Stimulated activated CD8-positive, alpha-beta memory T cell treated with anti-CD3 and anti-CD28 coated beads, Interleukin-7, amount 100 ng/mL, for 1 hour (primary cell): ENCODE measurements at places on chromosomes 11 and 22.

GRCh38 chr11:120877746-120878365 lies 146.0 kb upstream of the TBCEL start:
- no peak for DNase-seq

GRCh38 chr11:63933459-63933858 lies 5.3 kb upstream of the NAA40 start:
- no peak for DNase-seq

GRCh38 chr22:22857607-22858558 lies 29.7 kb upstream of the IGLL5 start:
- DNase-seq = no peak

DNA sequence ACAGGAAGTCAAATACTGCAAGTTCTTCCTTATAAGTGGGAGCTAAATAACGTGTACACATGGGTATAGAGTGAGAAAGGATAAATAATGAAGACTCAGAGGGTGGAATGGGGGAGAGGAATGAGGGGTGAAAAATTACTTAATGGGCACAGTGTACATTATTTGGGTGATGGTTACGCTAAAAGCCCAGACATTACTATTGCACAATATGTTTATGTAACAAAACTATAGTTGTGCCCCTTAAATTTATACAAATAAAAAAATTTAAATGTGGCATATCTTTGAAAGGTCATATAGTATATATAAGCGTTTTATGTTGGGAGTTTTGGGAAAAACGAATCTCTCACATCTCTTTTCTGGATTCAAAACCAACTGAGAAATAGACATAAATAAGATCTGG lies 96.1 kb downstream of the KIF18A start:
- DNase-seq = no peak

DNA sequence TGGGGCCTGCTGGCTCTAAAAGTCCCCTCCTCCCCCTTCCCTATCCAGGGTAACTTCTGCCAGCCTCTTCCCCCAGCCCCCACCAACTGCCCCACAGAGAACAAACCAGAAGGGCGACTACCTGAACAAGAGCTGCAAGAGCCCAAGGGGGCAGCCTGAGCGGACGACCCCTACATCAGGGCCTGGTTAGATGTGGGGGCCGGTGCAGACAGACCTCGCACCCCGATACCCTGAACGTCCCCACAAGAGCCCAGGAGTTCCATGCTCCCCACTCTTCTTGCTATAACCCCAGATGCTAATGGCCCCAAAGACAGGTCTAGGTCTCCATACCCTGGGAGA lies 20.7 kb downstream of the SUN2 start:
- DNase-seq = no peak

- DNase-seq = no peak
Observed at GRCh38 chr22:50708474-50708873, 29.5 kb upstream of the ACR start.

- DNase-seq = no peak
Observed at GRCh38 chr22:20436307-20436767, 1.3 kb downstream of the SCARF2 start.

DNA sequence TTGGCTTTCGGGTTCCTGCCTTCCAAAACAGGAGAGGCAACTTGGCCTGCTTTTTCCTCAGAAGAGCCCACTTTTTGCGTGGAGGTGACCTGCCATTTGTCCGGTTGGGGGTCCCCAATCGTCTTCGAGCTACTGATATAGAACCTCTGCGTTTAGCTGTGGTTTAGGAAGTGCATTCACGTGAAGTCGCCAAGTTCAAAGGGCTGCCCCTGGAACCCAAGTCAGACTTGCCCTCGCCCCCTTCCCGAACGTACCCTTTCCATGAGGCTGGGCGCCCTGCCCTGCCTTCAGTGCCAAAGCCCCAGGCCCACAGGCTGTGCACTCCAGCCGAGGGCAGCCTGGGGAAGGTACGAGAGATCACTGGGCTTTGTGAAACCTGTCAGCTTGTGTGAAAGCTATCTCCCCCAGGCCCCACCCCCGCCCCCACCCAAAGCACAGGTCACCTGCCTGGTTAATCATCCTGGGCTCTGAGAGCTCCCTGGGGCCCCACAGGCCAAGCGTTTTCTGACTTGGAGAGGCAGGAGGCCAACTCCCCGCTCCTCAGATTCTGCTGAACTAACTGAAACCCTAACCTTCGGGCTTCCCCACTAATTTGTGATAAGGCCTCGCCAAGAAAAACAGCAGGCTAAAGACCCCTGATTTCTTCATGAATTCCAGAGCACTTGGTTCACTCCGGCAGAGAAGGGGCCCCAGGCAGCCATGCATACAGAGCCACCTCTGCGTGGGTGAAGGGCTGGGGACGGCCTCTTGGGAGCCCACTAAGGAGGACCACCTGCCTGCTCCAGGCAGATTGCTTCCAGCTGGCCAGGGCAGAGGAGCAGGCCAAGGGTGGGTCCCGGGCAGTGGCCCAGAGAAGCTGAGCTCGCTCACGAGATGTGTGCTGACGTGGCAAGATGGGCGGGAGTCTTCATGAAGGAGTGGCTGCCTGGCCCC lies 25.8 kb upstream of the KCNQ1OT1 start:
- no peak for DNase-seq

DNA sequence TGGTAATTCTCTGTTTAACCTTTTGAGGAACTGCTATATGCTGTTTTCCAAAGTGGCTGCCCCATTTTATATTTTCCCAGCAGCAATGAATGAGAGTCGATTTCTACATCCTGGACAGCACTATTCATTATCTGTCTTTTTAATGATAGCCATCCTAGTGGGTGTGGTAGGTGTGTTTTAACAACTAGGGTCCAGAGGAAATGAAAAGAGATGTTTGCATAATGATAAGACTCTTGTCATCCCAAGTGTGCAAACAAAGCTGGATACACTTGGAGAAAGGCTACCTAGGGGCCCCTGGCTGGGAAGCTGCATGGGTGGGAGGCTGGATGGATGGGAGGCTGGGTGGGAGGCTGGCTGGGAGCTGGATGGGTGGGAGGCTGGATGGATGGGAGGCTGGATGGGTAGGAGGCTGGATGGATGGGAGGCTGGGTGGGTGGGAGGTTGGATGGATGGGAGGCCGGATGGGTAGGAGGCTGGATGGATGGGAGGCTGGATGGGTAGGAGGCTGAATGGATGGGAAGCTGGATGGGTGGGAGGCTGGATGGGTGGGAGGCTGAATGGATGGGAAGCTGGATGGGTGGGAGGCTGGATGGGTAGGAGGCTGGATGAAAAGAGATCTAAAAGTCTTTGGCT lies 158.0 kb downstream of the DSCAML1 start:
- no peak for DNase-seq

- no peak for DNase-seq
Observed at GRCh38 chr22:22802339-22802970, 85.2 kb upstream of the IGLL5 start.

DNA sequence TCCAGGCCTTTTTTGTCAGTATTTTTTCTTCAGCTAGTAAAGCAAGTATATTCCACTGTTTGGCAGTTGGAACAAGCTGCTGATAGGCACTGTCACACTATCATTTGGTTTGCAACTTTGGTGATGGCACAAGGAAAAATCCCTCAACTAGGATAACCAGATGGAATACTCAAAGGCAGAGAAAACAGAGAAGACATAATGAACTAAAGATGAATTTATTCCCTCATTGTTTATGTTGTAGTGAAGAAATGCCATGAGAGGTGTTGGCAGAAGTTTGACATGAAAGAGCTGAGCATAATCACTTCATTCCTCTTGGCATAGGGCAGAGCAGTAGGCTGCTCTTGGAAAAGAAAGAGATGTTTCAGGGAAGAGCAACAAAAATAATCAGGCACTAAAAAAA lies 39.9 kb downstream of the FSHB start:
- no peak for DNase-seq

DNA sequence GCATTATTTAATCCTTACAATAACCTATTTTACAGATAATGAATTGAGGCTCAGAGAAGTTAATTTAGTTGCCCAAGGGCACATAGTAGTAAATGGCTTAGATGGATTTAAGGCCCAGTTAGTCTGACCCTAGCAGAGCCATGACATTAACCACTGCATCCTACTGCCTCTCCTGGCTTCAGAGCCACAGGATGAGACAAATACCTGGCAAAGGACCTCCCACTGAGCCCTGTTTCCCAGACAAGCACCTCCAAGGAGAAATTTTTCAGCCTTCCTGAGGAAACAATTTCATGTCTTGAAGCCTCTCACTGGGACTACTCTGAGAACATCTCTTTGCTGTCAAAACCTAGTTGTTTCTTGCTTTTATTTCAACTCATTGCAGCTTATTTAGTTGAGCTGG lies 28.4 kb downstream of the IZUMO1R start:
- no peak for DNase-seq

- no peak for DNase-seq
Observed at GRCh38 chr11:35305670-35306382, 113.5 kb downstream of the SLC1A2 start.

- DNase-seq = no peak
Observed at GRCh38 chr11:42552786-42553185, 759.0 kb upstream of the API5 start.

GRCh38 chr22:24894220-24894975 lies 52.1 kb downstream of the LHFPL7 start:
- no peak for DNase-seq

- DNase-seq = no peak
Observed at GRCh38 chr22:44119669-44120313, 60.9 kb upstream of the PARVG start.

DNA sequence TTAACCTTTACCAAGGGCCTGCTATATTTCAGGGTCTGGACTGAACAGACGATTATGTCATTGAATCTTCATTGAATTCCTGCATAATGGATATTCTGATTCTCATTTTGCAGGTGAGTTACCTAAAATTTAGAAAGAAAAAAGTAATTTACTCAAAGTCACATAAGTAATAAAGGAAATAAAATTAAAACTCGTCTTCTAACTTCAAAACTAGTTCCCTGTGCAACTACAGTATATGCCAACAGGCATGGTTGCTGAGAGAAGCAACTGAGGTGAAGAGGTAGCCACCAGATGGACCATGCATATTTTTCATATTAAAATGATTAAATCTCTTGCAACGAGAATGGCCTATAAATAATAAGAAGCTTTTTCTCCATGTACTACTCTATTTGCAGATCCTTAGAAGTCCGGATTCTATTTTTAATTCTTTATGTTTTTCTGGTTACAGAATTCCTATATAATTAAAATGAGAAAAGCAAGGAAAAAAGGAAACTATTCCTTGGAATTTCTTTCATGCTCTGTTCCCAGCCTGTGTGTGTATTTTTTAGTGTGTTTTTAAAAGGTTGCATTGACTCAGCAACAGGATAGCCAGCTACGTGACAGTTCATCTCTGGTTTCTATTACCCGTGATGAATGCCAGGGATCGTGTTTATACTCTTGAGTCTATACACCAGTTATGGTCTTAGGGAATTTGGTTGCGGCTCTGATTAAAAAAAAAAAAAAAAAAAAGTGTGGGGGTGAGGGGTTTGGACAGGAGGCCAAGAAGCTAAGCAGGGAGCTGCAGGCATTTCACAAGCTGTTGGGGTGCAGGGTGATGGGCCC lies 186.8 kb downstream of the ETS1 start:
- DNase-seq = no peak

GRCh38 chr22:27340047-27340446 lies 461.5 kb downstream of the MN1 start:
- no peak for DNase-seq

DNA sequence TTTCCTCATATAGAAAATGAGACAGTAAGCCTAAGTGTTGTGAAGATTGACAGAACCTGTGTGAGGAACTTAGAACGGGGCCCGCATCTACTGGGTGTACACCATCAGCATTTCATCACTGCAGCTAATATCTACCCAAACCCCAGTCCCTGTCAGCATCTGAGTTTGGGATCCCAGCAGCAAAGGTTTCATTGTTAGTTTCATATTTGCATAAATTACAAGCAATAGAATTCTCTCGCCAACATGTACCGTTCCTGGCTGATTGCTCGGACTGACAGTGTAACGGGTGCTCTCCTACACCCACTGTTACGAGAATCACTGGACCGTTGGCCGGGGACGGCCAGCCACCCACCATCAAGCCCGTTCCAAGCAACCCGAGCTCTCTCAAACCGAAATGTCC lies 10.4 kb upstream of the TMPRSS6 start:
- DNase-seq = no peak

DNA sequence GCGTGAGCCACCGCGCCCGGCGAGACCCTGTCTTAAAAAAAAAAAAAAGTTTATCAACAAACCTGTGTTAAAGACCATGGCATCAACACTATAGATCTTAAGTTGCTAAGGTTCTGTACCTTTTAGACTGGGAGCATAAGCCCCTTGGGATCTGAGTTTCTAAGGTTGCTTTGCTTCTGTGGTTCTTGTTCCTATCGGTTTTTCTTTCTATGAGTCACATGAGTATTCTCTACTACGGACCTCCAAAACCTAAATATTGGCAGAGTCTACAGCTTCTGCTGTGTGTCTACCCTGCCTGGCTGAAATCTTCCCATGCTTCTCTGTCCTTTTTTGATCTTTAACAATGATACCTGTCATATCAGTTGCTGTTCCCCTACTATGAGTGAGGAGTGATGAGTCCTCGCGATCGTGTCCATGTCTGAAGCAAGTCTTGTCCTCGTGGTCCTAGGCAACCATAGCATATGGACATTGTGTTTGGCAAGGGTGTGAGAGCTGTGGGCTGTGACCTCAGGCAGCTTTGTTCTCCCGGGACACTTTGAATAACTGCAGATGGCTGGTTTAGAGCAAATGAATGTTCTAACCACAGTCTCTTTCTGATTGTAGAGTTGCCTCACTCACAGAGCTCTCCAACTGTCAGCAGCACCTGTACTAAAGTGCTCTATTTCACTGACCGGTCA lies 9.0 kb upstream of the DLAT start:
- DNase-seq = no peak

- no peak for DNase-seq
Observed at GRCh38 chr11:2517016-2517385, 72.2 kb downstream of the KCNQ1 start.

DNA sequence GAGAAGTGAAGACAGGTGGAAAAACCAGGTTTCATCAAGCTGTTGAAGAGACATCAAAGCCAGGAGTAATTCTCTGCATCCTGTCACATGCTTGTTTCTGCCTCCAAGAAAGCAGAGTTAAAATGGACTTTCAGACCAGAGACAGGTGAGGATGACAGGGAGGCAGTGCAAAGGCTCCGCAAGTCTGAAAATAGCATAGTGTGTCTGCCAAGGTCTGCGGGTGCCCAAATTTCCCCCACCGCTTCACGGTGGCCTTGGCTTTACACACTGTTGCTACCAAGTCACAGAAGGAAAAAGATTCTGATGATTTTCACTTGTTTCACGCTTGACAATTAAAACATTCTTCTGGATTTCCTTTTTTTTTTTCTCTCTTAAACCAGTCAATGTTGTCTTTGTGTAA lies 44.2 kb downstream of the SNX19 start:
- DNase-seq = no peak

GRCh38 chr11:37040921-37041320 lies 442.9 kb upstream of the RAG2 start:
- no peak for DNase-seq
